ENCODE measurements at places on chromosomes 4 and X.

GRCh38 chrX:122770581-122770980 lies 413.5 kb upstream of the GRIA3 start:
- DNase-seq = no peak

GRCh38 chr4:54540931-54541330 lies 116.8 kb upstream of the KIT start:
- DNase-seq = no peak

GRCh38 chr4:110487873-110488272 lies 11.9 kb downstream of the ENPEP start:
- DNase-seq = no peak

- DNase-seq = no peak
Measured at GRCh38 chr4:146462251-146462650, 59.5 kb downstream of the SLC10A7 start.

DNA sequence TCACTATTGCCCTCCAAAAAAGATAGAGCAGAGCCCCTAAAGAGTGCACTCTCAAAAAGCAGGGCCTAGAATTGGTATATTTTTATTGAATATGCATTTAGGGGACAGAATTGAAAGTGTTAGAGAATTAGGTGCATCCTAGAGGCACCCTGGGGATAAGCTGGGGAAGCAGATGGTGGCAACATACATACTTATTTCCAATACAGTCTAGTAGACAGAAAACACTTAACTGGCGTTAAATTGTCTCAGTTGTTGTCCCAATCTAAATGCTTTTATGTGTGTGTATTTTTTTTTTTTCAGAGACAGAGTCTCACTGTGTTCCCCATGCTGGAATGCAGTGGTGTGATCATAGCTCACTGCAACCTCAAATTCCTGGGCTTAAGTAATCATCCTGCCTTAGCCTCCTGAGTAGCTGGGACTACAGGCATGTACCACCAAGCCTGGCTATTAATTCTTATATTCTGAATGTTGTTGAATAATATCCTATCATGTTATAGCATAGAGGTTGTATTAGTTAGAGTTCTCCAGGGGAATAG lies 481.8 kb downstream of the GRXCR1 start:
- DNase-seq = no peak

GRCh38 chr4:7944599-7945220 lies 5.0 kb upstream of the AFAP1 start:
- DNase-seq = no peak

GRCh38 chr4:149884046-149884445 lies 68.4 kb upstream of the IQCM start:
- DNase-seq = no peak

- no peak for DNase-seq
Measured at GRCh38 chr4:110059556-110060191, 138.7 kb downstream of the ELOVL6 start.

DNA sequence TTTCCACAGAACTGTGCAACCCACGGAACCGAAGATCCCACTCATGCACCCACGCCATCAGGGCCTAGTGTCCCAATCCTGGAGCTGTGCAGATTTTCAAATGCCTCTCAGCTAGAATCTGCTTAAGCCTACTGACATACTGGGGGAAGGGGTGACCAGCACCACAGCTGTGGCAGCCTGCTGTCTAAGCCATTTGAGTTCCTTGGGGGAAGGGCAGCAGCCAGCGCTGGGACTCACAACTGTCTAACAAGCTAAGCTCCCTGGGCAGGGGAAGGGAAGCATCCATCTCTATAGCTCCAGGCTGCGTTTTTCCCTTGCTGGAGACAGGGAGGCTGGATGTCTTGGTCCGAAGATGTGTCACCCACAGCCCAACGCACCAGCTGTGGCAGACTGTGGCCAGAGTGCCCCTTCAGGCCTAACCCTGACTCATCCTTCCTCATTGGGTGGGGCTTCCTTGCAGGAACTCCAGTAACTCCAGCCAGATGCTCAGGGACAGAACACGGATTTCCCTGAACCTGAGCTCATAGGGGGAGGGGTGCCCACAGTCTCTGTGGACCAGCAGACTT lies 194.8 kb downstream of the CHRDL1 start:
- DNase-seq = no peak

- DNase-seq = no peak
Measured at GRCh38 chr4:54746218-54746617, 88.5 kb downstream of the KIT start.

GRCh38 chrX:57227691-57228090 lies 58.8 kb upstream of the FAAH2 start:
- peak; percentile 42 for DNase-seq

- no peak for DNase-seq
Measured at GRCh38 chr4:77911842-77912450, 49.3 kb downstream of the MRPL1 start.

DNA sequence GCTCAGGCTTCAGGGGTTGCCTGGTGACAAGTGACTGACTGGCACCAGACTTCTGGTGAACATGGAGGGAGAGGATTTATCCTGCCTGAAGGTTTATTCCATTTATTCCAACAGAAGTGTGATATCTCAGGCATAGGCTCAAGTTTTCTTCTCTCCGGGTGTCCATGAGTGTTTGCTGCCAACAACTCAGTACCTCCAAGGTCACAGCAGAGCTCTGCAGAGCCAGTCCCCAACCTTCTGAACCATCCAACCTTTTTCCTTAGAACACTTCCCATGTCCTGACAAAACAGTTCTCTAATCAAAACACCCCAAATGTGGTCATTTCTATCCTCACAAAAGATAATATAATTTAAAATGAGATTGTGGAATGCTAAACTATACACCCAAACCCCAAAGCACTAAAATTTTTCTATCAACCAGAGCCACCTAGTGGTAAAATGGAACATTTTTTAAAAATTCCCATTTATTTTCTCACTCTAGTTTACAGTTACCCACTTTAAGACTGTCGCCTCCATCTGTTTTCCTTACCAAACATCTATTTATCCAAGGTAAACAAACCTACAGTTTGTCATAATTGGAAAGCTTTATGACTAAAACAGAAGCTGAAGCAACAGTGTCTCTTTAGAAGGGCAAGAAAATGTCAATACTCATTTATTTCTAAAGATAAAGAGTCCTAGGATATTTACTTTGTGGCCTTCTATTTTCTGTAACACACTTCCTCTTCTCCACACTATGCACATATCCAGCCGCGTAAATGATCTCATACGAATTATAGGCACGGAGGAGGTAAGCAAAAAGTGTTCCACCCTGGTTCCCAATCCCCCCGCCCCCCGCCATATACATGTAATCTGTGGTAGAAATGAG lies 39.5 kb downstream of the TMEM154 start:
- DNase-seq = no peak

DNA sequence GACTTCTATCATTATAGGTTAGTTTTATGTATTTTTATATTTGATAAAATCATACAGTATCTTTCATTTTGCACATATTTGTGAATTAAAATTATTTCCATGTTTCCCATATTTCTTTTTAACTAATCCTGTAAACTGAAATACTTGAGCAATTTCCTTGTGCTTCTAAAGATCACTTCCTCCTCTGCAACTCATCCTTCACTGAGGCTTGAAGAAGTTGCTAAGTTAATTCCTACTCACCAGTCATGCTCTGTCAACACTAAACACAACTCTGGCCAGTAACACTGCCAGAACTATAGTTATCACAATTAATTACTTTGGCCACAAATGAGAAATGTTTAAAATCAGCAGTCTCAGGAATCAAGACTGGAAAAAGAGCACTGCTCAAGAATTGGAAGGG lies 6.7 kb downstream of the SPATA4 start:
- no peak for DNase-seq

DNA sequence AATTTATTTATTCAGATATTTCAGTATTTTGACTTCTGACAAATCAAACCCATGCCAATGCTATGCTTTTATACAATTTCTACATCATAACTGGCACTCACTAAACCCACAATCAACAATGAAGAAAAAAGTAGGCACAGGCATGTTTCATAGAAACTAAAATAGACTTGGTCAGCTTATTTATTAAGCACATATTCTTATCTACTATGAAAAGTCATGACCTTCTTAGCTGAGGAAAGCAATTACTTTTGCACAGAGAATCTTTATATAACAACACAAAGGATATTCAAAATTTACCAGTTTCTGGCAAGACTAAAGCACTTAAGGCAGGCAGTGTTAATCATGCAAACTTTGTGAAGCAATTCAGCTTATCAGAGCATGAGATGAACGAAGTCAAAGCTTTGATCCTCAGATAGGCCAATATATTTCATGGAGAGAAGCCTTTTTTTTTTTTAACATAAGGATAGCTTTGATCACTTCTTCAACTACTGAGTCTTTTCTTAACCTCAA lies 490.6 kb downstream of the INPP4B start:
- no peak for DNase-seq

- no peak for DNase-seq
Measured at GRCh38 chr4:179372242-179372641, 1930.0 kb upstream of the AGA start.

DNA sequence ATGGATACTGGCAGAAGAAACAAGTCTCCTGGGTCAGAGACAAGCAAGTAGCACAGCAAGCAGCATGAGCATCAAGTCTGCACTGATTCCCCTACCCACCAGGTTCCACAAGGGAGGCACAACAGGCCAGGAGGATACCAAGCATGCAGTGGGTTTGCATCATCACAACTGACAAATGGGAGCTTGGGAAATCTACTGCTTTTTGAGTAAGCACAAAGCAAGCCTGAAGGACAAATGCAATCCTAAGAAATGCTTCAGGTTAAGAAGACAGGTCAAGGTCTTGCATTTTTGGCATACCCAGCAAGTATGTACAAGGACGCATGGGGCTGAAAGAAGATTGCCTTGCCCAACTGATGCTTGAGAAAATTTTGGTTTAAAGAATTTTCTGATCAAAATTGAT lies 279.6 kb downstream of the PDGFC start:
- no peak for DNase-seq

GRCh38 chr4:107757283-107757682 lies 37.2 kb upstream of the PAPSS1 start:
- no peak for DNase-seq

DNA sequence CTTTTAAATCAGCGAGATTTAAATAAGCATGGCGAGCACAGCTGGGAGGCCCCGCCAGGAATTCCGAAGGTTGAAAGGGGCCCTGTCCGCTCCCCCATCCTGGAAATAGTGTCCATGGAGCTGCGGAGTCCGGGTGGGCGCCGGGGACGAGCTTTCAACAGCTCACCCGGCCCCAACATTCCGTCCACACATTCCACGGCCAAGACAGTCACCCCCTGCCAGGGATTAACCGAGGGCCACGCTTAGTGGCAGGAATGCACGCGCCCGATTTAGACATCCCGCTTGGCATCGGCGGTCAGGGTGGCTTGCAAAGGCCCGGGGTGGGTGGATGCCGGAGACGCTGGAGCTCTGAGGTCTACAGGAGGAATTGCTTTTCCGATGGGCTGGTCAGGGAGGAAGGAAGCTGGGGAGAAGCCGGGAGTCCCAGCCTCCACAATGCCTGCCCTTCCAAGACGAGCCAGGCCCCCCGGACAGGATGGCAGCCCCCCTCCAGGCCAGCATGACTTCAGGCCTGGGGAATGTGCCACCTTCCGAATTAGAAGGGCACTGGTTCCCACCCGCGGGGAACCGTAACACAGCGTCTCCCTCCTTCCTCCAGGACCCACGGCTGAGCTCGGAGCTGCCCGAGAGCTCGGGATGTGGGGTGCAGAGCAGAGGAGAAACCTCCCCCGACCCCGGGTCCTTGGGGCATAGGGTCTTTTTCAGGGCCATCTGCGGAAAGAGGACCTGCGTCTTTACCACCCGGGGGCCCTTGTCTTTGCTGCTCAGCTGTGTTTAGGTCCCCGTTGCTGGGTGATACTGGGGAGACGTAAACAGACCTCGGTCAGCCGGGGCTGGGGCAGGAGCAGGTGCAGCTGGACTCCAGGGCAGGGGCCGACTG lies 26.9 kb upstream of the PPP2R3B start:
- no peak for DNase-seq

Measured in T-helper 1 cell (primary cell).